ENCODE measurements at places on chromosomes 11 and 22.

DNA sequence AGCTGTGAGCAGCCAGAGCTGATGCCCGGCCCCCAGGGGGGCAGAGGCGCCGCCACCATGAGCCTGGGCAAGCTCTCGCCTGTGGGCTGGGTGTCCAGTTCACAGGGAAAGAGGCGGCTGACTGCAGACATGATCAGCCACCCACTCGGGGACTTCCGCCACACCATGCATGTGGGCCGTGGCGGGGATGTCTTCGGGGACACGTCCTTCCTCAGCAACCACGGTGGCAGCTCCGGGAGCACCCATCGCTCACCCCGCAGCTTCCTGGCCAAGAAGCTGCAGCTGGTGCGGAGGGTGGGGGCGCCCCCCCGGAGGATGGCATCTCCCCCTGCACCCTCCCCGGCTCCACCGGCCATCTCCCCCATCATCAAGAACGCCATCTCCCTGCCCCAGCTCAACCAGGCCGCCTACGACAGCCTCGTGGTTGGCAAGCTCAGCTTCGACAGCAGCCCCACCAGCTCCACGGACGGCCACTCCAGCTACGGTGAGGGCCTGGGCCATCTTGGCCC, 6.1 kb downstream of the CDC42EP1 start:
- DNase-seq, result peak; percentile 29

DNA sequence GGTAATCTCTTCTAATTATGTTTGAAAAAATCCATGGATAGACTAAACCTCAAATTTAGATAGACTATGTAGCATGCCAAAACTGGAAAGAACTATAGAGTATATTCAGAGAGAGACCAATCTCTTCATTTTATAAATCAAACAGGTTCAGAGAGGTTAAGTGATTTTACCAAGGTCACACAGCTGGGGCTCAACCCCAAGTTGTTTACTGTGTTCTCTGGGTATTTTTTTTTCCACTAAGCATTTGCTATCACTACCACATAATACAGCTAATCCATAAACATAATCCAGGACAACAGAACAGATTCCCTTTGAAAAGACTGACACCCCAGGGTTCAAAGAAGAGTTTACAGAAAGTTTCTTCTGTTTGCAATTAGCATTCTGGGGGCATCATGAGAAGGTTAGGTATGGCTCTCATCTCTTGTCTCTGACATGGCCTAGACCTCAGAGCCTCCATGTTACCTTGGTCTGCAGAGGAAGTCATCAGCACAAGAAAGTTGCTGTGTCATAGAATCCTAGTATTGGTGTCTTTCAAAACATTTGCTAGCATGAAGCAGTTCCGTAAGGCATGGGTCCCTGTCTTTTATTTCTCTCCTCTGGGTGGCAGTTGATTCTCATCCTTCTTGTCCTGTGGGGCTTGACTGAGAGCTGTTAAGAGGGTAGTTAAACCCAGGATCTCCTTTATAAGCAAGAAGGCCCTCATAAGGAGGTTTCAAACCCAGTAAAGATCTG, 94.5 kb upstream of the HSD17B12 start:
- no peak for DNase-seq

- DNase-seq, result no peak
Observed at GRCh38 chr11:5159806-5160205, 5.2 kb upstream of the OR52A1 start.

DNA sequence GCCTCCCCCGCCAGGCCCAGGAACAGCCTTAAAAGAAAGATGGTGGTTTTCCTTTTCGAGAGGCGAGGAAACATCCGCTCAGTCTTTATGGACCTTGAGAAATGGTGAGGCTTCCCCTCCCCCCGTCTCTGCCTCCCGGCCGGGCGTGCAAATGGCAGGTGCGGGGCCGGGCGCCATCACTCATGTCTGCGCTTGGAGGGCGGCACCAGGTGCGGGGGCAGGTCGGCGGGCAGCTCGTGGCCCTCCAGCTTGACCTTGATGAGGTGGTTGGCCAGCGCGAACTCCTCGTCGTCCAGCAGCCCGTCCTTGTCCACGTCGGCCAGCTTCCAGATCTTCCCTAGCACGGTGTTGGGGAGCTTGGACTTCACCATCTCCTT, 9.7 kb upstream of the CDC42BPG start:
- DNase-seq, result no peak

- DNase-seq, result no peak
Observed at GRCh38 chr22:47287516-47287915, 525.1 kb downstream of the TBC1D22A start.

DNA sequence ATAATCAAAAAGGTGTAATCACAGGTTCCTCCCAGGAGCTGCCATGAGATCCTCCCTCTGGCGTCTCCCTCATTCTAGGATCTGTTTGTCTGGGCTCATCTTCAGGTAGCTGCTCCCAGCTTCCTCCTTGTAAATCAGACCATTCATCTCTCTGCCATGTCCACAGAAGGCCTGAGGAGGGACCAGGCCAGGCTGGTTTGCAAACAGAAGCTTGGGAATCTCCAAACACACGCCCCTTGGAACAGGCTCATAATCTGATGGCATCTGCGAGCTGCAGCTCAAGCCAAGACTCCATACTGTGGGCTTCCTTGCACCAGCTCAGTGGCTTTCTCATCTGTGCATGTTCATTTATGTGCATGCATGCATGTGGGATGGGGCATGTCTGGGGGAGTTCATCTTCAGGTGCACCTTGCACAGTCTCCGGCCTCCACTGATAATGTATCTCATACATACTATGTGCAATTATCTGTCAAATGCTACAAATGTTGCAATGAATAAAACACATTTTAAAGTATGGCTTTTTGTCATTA, 134.9 kb downstream of the NXPE2 start:
- DNase-seq, result no peak

GRCh38 chr11:68992743-68993255, 12.0 kb upstream of the MRGPRD start:
- DNase-seq, result no peak

DNA sequence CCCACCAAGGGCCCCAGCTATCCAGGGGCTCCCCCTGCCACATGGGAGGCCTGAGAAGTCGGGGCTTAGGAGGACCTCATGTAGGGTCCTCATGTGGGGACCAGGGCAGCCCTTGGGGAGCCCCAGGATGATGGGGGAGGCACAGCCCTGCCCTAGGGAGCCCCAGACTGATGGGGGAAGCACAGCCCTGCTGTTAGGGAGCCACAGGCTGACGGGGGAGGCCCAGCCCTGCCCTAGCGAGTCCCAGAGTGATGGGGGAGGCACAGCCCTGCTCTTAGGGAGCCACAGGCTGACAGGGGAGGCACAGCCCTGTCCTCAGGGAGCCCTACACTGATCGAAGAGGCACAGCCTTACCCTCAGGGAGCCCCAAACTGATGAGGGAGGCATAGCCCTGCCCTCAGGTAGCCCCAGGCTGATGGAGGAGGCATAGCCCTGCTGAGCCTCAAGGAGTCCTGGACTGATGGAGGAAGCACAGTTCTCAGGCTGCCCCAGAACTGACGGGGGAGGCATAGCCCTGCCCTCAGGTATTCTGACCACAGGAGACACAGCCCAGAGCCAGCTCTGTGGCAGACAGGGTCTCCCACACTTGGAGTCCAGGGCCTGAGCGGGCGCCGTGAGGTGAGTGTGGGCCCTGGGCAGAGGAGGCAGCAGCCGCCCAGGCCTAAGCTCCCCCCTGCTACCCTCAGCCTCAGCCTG, 10.8 kb downstream of the PRR33 start:
- DNase-seq, result no peak

DNA sequence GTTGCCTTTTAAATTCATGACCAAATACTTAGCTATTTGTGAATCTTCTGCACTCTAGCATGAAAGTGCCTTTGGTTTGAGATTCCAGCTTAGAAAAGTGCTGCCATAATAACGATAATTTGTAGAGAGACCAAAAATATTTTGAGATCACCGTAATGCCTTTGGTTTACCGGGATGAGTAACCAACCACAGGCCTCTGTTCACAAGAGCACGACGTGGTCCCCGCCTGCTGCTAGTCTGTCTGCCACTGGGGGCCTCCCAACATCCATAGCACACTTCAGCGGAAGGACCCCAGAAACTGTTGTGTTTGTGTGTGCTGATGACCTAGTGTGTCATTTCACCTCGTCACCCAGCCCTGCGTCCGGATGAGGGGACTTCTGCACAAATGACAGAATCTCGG, 67.0 kb upstream of the RASSF10 start:
- DNase-seq, result no peak

DNA sequence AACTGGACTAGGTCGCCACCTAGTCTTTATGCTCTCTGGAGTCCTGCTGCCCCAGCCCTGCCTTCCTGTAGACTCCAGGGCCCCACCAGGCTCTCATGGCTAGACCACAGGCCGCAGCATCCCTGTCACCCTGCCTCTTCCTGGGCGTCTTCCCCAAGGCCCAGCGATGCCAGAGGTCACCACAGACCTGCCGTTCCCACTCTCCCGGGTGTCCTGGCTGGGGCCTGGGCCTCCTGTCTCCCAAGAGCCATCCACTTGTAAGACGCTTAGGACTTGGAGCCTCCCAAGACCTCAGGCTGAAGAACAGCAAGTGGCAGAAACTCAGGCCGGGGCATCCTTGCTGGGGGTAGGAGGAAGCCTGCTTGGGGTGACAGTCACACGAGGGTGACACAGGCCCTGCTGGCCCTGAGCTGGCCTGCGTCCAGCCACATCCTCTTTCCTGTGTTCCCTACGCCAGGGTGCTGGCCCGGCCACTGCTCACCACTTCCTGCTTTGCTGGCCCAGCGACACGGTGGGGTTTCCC, 2.0 kb upstream of the TCIRG1 start:
- no peak for DNase-seq

- DNase-seq, result no peak
Observed at GRCh38 chr11:11958403-11959231, 49.8 kb downstream of the DKK3 start.

GRCh38 chr11:134610116-134610910, 198.3 kb upstream of the B3GAT1 start:
- DNase-seq, result no peak

GRCh38 chr11:116697011-116697410, 75.8 kb downstream of the BUD13 start:
- no peak for DNase-seq

GRCh38 chr22:20089977-20090729, 10.1 kb downstream of the DGCR8 start:
- DNase-seq, result no peak

DNA sequence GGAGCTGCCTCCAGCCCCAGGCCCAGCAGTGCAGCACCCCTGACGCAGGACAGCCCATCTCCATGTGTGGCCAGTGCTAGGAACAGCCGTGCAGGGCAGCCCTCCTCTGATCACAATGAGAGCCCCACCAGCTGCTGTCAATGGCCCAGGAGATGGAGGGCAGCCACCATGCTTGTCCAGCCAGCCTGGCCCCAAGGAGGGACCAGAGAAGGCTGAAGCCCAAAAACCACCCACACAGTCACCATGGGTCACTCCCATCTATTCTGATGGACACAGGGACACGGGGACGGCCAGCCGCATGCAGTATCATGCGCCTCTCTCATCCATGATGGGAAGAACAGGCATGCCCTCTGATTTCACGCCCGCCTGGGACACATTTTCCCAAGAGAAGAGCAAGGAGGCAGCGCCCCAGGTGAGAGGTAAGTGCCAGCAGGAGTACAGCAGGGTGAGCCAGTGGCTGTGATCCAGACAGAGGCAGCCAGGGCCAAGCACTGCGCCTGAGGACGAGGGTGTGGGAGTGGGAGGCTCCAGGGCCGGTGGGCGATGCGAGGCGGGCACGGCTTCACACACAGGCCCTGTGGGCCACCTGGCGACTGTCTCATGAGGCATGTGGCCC, 33.6 kb upstream of the GNB1L start:
- DNase-seq, result no peak

GRCh38 chr11:95279921-95280868, 49.2 kb upstream of the SESN3 start:
- no peak for DNase-seq

DNA sequence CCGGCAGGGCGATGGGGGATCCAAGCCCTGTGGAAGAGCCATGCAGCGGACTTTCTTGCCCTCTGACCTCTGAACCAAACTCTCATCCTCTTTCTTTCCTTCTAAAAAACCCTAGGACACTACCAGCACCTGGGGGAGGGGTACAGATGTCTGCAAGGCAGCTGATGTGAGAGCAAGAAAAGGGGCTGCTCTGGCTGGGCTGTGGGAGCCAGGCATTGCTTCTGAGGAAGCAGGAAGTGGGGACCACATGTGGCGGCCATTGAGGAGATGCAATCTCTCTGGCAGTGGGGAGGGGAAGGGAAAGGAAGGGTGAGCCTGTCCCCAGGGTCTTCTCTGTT, 36.0 kb downstream of the FAM83F start:
- no peak for DNase-seq

DNA sequence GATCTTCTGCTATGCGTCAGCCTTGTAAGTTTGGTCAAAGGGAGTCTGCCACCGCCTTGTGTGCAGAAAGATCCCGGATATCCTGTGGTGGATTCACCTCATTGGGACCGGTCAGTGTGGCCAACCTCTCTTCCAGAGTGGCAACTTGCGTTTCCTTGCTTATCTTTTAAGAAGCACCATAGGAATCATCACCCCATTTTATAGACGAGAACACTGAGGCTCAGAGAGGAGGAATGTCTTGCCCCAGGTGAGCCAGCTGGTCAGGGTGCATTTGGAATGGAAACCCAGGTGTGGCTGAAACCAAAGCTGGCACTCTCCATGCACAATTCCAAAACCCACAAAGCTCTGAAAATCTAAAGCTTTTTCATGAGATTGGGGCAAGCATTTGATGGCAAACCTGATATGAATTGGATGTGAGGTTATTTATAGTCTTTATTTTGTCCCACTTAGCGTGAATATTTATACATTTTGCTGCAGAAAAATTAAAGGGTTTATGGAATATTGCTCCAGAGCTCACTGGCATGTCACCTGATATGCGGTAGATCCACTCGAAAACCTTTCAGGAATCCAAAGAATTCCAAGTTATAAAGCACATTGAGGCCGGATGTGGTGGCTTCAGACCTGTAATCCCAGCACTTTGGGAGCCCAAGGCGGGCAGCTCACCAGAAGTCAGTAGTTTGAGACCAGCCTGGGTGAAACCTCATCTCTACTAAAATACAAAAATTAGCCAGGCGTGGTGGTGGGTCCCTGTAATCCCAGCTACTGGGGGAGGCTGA, 12.1 kb upstream of the EIF3D start:
- DNase-seq, result no peak

GRCh38 chr11:69992943-69993694, 85.0 kb upstream of the ANO1 start:
- DNase-seq, result no peak

GRCh38 chr11:77059806-77060205, 7.0 kb upstream of the CAPN5 start:
- DNase-seq, result no peak

- DNase-seq, result peak; percentile 64
Observed at GRCh38 chr11:86291466-86292262, 10.4 kb upstream of the HIKESHI start.

DNA sequence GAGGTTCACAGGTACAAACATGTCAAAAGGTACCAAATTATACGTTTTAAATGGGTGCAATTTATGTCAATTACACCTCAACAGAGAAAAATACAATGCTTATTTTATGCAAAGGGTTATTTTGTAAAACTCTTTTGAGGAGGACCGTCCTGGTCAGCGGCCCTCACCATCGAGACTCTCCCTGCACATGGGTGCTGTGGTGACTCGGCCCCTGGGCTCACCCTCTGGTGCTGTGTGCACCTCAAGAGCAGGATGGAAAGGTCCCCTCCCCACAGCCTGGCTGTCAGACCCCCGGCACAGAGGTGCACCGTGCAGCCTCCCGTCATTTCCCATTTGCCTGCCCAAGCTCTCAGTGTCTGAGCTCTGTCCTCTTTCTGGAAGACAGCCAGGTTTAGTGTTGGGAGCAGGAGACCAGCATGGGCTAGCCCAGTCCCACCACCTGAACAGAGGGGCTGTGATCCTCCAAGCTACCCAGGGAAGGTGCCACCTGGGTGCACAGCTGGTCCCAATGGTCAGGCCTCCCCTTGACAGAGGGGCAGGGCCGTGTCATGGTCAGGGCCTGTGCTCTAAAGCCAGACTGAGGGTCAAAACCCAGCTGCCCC, 41.8 kb upstream of the PRODH start:
- DNase-seq, result no peak
